ENCODE measurements at places on chromosomes 1 and 21. TPM values are rescaled to one million over a fixed set of nuclear protein-coding genes. Genes with fewer than 3 reads are reported as not detected.

DNA sequence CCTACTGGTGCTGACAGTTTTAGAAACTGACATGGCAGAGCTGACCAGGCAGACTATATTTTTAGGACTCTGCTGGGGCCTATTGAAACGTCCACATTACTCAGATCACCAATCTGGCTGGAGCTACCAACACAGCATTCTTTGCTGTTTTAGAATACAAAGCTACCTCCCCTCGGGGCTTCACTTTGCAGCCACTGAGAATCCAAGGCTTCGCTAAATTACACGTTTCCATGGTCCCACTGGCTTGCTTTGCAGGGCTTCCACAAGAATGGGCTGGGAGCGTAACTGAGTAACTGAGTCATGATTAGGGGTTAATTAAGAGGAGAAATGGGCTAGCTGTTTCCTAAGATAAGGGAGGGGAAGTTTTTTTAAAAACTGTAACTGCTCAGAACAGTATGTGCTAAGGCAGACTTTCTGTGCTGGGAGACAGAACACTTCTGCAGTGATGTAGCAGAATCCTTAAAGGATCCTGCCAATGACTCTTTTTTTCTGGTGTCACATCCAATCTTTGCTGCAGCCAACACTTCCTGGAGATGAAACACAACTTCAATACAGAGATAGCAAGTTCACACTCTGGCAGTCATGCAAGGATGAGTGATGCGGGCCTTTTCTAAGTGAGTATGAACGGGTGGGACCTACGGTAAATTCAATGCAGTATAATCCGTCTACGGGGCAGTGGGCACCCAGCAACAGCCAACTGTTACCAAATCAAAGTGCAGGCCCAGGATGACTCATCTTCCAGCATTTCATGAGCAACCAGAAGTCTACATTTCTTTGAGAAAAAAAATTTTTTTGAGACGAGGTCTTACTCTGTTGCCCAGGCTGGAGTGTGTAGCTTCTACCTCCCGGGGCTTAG lies 21.5 kb downstream of the NDUFS5 start:
- no peaks in the 10 kb centered on the region for H3K27me3 ChIP-seq
- no peaks in the 10 kb centered on the region for H3K4me1 ChIP-seq
- H3K27ac ChIP-seq = no peak overlapping the region
- H3K36me3 ChIP-seq = no peaks in the 10 kb centered on the region
- H3K4me3 ChIP-seq = no peak overlapping the region

GRCh38 chr1:3033790-3034090 lies 12.5 kb downstream of the ACTRT2 start:
- DNase-seq = no peak
- no peak overlapping the region for H3K4me3 ChIP-seq
- H3K4me1 ChIP-seq = no peaks in the 10 kb centered on the region
- no peak overlapping the region for H3K27ac ChIP-seq

GRCh38 chr21:25999921-26000582 lies 170.5 kb downstream of the APP start:
- H3K27ac ChIP-seq = no peak overlapping the region
- DNase-seq = no peak
- no peaks in the 10 kb centered on the region for H3K27me3 ChIP-seq
- no peak overlapping the region for H3K4me3 ChIP-seq
- no peaks in the 10 kb centered on the region for H3K36me3 ChIP-seq

DNA sequence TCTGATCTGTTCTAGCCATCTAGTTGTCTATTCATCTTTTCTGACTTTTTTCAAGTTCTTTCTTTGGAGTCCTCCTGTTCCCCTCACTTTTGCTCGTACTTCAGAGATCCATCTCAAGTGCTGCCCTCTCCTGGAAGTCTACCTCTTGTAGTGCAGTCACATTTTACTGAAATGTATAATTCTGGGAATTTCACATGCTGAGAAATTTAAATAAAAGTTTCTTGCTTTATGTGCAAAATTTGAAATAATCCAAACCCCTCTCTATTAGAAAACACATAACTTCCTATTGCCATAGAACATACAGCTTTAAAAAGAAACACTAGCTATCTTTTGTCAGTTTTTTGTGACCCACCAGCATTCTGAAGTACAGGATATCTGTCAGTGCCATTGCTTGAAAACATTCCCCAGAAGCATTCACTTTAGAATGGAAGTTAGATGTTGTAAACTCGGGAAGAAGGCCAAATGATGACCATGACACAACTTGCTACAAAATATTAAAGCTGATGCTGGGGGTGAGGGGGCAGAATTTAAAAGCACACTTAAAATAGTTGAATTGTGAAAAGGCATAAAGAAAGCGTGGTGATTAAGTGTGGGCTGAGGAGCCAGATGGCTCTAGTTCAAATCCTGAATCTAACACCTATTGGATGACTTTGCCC lies 22.0 kb downstream of the RLF start:
- peak; percentile 42 for DNase-seq
- H3K4me1 ChIP-seq = no peaks in the 10 kb centered on the region
- H3K27ac ChIP-seq = no peak overlapping the region
- H3K4me3 ChIP-seq = no peak overlapping the region
- no peaks in the 10 kb centered on the region for H3K27me3 ChIP-seq

GRCh38 chr1:98369463-98369862 lies 292.1 kb upstream of the SNX7 start:
- no peak overlapping the region for H3K4me3 ChIP-seq
- H3K4me1 ChIP-seq = no peaks in the 10 kb centered on the region
- no peak for DNase-seq
- no peaks in the 10 kb centered on the region for H3K27me3 ChIP-seq
- H3K36me3 ChIP-seq = no peaks in the 10 kb centered on the region
- H3K27ac ChIP-seq = no peak overlapping the region

DNA sequence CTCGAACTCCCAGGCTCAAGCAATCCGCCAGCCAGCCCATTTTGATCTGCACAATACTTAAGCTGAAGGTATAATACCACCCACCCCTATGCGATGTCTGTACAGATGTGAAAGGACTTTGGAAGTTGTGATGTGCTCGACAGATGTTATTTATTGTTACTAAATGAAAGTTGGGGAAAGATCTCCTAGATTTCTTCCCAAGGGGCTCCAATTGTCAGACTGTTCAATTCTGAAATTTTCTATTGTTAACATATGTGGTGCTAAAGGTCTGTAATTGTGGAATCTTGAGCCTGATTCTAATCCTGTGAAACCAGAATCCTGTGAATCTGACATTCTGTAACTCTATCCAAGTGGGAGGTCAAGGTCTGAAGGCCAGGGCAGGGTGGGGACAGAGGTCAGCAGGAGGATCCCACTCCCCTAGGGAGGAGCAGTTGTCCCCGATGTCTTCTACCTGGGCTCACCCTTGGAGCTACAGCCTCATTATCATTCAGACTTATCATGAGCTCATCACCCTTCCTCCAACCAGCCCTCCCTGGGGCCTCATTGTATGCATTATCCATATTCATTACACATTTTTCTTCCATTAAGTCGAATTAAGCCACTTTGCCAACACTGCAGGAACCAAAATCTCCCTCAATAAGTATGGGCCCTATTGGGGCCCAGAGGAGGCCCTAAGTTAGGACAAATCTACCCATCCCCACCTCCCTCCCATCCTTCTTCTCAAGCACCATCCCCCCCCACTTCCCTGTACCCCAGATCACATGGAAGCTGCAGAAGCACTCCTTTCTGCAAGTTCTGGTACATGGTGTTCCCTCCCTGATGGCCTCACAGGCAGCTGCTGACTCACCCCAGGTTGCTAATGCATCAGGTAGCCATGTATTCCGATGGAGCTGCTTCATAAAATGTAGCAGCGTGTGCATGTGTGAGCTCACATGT lies 32.3 kb downstream of the SHISAL2A start:
- no peaks in the 10 kb centered on the region for H3K36me3 ChIP-seq
- H3K27me3 ChIP-seq = no peaks in the 10 kb centered on the region
- no peak overlapping the region for H3K27ac ChIP-seq
- peaks cover 27% of the 10 kb centered on the region for H3K4me1 ChIP-seq

- peak overlapping the region; percentile 71 for H3K27ac ChIP-seq
- peaks cover 82% of the 10 kb centered on the region for H3K4me1 ChIP-seq
- no peaks in the 10 kb centered on the region for H3K27me3 ChIP-seq
Observed at GRCh38 chr1:150976879-150977694, 2.5 kb upstream of the CERS2 start.

The FALEC gene
- 0.94 TPM for total RNA-seq

The RGS4 gene
- total RNA-seq = not detected

The VSIG8 gene
- not detected for total RNA-seq

The AQP10 gene
- not detected for total RNA-seq

DNA sequence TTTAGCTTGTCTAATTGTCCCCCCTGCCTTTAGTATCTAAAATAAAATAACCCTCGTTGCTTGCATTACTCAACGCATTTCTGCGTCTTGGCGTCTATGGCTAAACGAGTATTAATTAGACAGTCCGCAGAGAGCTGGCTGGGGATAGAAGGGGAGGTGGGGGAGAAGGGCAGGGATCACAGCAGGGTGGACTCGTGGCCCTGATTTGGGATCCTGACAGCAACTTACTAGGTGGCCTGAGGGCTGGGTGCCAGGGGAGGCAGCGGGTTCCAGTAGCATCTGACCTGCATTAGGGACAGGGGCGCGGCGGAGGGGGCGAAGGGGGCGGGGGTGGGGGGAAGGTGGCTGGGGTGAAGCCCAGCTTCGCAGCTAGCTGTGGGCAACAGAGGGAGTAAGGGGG lies 1.1 kb upstream of the BACE2 start:
- no peak overlapping the region for H3K27ac ChIP-seq
- H3K4me3 ChIP-seq = no peak overlapping the region
- H3K27me3 ChIP-seq = no peaks in the 10 kb centered on the region
- DNase-seq = no peak

The FCGR1A gene
- total RNA-seq = not detected

- no peaks in the 10 kb centered on the region for H3K27me3 ChIP-seq
- H3K4me3 ChIP-seq = no peak overlapping the region
- H3K4me1 ChIP-seq = no peaks in the 10 kb centered on the region
- no peak for DNase-seq
Observed at GRCh38 chr1:89590341-89591080, 42.4 kb upstream of the LRRC8C start.

DNA sequence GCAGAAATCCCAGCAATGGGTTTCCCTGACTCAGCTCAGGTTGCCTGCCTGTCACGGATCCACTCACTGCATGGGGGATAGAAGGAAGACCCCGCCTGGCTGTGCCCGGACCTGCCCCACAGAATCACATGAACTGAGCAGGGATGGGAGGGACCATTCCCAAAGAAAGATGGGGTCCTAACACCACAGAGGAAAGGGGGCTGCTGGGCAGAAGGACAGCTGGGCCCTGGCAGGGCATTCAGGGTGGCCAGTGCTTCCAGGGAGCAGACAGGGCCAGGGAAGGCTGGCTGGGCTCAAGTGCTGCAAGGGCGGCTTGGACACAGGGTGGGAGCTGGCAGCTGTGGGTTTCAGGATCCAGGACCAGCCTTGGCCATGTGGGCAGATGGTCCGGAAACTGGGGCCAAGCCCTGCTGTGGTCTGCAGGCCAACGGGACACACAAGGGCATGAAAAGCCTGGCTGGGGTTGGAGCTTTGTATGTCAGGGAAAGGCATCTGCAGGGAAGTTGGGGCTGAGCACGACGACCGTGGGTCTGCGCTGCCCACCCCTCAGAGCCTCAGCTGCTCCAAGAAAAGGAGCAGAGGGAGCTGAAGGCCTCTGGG lies 723.9 kb downstream of the PTPRU start:
- H3K27ac ChIP-seq = no peak overlapping the region
- no peak for DNase-seq
- no peaks in the 10 kb centered on the region for H3K4me1 ChIP-seq
- H3K4me3 ChIP-seq = no peak overlapping the region
- no peaks in the 10 kb centered on the region for H3K36me3 ChIP-seq
- H3K27me3 ChIP-seq = no peaks in the 10 kb centered on the region

DNA sequence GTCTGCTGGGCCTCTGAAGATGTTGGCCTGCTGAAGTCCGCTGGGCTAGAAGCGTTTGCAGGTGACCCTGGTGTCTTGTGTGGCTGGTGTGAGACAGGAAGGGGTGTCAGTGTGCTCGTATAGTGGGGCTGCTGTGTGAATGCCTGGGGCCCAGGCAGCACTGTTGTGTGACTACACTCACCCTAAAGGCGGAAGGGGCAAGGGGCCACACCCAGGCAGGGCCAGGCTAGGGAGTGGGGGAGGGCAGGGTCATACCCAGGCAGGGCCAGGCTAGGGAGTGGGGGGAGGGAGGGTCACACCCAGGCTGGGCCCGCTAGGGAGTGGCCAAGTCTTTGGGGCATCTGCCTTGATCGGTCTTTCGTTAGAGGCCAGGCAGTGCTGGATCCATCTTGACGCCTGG lies 25.0 kb downstream of the PDXK start:
- H3K27ac ChIP-seq = no peak overlapping the region
- no peaks in the 10 kb centered on the region for H3K27me3 ChIP-seq
- H3K4me1 ChIP-seq = no peaks in the 10 kb centered on the region
- no peaks in the 10 kb centered on the region for H3K36me3 ChIP-seq

GRCh38 chr1:70043804-70044203 lies 161.6 kb downstream of the LRRC40 start:
- no peaks in the 10 kb centered on the region for H3K27me3 ChIP-seq
- no peak overlapping the region for H3K27ac ChIP-seq
- peaks cover 17% of the 10 kb centered on the region for H3K4me1 ChIP-seq

- H3K36me3 ChIP-seq = no peaks in the 10 kb centered on the region
- no peaks in the 10 kb centered on the region for H3K27me3 ChIP-seq
- no peak overlapping the region for H3K27ac ChIP-seq
- H3K4me1 ChIP-seq = no peaks in the 10 kb centered on the region
- H3K4me3 ChIP-seq = no peak overlapping the region
- DNase-seq = no peak
Observed at GRCh38 chr1:228217551-228218344, 9.9 kb downstream of the OBSCN start.

DNA sequence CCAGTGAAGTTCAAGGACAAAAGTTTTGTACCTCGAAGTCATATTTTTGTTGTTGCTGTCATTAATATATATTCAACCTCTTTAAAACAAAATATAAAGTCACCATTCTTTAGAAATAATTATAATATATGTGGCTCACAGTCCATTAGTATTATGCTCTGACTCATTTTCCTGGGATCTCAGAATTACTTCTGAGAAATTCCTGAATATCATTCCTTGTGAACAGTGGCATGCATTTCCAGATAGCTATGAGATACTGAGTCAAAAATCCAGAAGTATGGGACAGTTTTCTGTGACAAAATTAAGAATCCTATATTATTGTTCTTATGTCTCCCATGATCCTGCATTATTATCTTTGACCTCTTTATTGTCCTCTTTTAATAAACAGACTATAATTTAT lies 13.8 kb upstream of the RGS21 start:
- H3K27ac ChIP-seq = no peak overlapping the region
- no peaks in the 10 kb centered on the region for H3K4me1 ChIP-seq
- no peak overlapping the region for H3K4me3 ChIP-seq
- no peaks in the 10 kb centered on the region for H3K27me3 ChIP-seq
- no peaks in the 10 kb centered on the region for H3K36me3 ChIP-seq
- DNase-seq = no peak

DNA sequence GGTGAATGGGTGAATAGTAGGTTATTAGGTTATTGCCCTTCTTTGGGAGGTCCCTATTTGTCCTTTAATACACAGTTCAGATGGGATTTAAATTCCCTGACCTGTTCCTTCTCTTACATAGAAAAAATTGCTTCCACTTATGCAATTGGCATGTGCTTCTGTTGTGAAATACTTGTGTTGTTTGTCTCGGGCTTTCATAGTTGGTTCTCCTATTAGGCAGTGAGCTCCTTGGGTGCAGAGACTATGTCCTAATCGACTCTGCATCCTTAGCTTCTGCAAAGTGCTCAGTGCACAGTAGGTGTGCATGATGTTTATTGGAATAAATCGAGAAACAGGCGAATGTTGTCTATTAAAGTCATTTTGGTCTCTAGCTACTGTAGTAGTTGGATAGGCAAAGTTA lies 1.3 kb upstream of the PDE4B start:
- no peak overlapping the region for H3K4me3 ChIP-seq
- H3K36me3 ChIP-seq = no peaks in the 10 kb centered on the region
- no peak for DNase-seq
- no peaks in the 10 kb centered on the region for H3K4me1 ChIP-seq
- H3K27ac ChIP-seq = no peak overlapping the region
- no peaks in the 10 kb centered on the region for H3K27me3 ChIP-seq
